ENCODE measurements at places on chromosomes 2 and 18.

DNA sequence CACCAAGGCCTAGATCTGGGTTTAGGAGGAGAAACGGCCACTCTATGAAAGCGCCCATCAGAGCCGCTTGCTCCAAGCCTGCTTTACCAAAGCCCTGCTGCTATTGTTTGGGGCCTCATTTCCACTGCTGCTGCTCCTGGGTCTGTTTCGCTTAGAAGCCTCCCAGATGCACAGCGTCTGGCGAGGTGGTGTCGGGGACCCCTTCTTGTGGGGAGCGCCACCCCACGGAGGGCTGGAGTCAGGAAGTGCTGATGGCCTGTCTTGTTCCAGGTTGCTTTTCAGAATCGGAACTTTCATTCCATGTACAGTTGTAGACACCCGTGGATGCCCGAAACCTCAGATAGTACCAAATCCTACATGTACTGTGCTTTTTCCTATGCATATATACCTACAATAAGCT is 204.9 kb upstream of the TWIST2 start:
- DNase-seq: no peak

- DNase-seq: peak; percentile 30
These were observed 49.0 kb downstream of the ACTR2 start for GRCh38 chr2:65276609-65277008.

- DNase-seq: no peak
These were observed 118.3 kb upstream of the FAM136A start for GRCh38 chr2:70420143-70420542.

- no peak for DNase-seq
These were observed 42.1 kb downstream of the TET3 start for GRCh38 chr2:74026687-74027241.

- DNase-seq: no peak
These were observed 67.2 kb upstream of the OTOS start for GRCh38 chr2:240207661-240208060.

- DNase-seq: no peak
These were observed 136.9 kb downstream of the UXS1 start for GRCh38 chr2:106057206-106057605.

DNA sequence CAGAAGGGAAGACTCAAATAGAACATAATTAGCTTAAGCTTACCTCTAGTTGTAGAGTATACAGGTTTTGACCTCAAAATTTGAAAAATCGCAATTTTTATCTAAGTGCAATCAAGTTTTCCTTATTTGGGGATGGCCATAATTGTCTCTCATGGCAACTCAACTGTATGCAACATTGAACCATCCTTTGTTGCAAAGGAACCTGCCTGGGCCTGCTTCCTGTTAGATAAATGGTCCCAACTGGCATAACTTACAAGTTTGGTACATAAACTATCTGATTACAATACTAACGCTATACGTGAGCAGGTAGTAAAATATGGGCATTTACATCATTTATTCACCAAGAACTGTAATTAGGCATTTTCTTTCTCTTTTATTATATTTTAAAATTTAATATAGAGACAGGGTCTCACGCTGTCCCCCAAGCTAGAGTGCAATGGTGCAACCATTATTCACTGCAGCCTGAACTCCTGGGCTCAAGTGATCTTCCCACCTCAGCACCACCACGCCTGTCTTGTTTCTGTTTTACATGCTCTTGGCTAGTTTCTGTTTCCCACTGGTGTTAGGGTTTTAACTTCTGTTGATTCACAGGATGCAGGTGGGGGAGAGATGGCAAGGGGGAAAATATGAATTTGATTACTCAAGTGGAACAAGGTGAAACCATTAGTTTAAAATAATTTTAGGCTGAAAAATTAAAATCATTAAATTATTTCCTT is 55.3 kb upstream of the B3GNT2 start:
- no peak for DNase-seq

DNA sequence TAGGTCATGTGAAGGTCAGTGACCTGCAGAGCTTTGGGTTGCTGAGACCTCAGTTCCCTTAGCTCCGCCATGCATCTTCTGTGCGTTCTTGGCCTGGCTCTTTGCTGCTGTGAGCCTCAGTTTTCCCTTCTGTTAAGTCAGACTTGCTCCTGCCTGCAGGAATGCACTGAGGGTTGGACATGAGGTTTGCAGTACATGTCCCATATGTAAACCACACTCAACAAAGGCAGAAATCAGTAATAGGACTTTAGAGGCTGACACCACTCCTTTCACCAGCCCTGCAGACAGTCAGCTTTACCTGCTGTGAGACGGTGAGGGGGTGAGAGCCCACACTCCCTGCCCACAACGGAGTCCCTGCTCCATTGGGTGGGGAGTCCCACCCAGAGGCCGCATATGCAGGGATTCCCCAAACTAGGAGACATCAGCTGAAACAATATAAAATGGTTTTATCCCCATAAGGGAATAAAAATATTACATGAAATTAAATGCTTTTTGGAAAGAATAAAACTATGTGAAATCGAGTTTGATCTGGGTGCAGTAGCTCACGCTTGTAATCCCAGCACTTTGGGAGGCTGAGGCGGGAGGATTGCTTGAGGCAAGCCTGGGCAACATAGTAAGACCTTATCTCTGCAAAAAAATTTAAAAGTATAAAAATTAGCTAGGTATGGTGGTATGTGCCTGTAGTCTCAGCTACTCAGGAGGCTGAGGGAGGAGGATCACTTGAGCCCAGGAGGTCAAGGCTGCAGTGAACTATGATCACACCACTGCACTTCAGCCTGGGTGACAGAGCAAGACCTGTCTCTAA is 55.1 kb downstream of the MYO7B start:
- no peak for DNase-seq

GRCh38 chr2:236657801-236658200 is 88.2 kb downstream of the ACKR3 start:
- DNase-seq: no peak

- no peak for DNase-seq
These were observed 379.4 kb downstream of the TNS1 start for GRCh38 chr2:217623281-217623912.

- DNase-seq: peak; percentile 58
These were observed 1.4 kb downstream of the ITPRID2 start for GRCh38 chr2:181892799-181893435.

- DNase-seq: peak; percentile 4
These were observed 272.6 kb upstream of the NT5C1B start for GRCh38 chr2:18861951-18862350.

DNA sequence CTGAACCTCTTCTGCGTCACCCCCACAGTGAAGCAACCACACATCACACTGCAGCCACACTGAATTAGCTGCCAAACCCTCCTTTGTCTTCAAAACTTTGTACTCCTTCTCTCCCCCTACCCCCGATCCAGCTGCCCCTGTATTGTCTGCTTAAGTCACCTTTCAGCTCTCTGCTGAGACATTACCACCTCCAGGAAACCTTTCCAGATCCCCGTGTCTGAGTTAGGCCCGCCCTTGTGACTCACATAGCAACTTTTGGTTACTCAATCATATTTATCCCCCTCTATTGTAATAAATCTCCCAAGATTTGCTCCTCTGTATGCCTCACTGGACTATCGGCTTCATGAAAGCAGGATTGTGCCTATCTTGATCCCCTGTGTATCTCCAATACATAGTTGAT is 82.8 kb upstream of the CDCA7 start:
- no peak for DNase-seq

GRCh38 chr18:63185984-63186383 is 133.6 kb downstream of the BCL2 start:
- DNase-seq: peak; percentile 8

Measured in IMR-90 (cell line).